ENCODE measurements at places on chromosomes 12 and 14. TPM values are rescaled to one million over a fixed set of nuclear protein-coding genes. Genes with fewer than 3 reads are reported as not detected.

The ANKRD33 gene
- not detected for total RNA-seq

The MSRB3 gene
- 45.8 TPM for total RNA-seq

The NPFF gene
- not detected for total RNA-seq

The SRGAP1 gene
- total RNA-seq, result 14.4 TPM

- peak; percentile 96 for DNase-seq
These were observed 1.8 kb upstream of the RHOF start for GRCh38 chr12:121795034-121795968.

DNA sequence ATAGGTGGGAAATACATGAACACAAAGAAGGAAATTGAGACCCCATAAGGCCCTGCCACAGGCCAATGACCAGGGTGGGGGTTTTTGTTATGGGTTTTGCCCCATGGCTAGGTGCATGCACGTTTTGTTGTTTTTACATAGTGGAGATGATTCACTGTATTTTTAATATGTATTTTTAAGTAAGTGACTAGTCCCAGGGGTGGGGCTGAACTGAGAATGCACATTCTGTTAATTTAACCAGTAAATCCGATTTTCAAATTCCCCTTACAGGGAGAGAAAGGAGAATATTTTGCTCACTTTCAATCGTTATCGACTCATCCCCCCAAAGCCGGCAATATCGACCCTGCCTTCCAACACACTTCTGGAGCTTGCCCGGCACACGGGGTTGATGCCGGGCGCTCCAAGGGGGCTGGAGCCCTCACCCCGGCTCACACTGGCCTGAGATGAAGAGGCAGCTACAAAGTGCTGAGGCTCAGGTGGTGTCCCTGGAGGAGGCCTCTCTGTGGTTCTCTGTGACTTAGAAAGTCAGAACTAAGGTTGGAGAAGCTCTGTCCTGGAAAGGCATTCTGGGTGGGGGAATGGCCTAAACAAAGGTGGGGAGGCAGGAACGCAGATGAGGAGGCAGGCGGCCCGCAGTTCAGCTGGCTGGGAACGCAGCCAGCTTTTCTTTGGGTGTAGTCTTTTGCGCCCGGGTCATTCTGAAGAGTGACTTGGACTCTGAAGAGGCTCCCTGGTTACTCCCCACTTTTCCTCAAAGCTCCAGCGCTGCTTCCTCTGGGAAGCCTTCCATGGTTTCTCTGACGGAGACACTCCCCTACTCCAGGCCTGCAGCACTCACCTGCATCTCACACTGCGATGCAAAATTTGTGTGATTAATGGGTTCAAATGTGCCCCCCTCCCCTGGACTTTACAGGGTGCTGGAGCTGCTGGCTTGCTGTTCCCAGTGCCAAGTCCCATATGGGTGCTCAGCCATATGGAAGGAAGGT is 50.7 kb upstream of the DLK1 start:
- no peak for DNase-seq

DNA sequence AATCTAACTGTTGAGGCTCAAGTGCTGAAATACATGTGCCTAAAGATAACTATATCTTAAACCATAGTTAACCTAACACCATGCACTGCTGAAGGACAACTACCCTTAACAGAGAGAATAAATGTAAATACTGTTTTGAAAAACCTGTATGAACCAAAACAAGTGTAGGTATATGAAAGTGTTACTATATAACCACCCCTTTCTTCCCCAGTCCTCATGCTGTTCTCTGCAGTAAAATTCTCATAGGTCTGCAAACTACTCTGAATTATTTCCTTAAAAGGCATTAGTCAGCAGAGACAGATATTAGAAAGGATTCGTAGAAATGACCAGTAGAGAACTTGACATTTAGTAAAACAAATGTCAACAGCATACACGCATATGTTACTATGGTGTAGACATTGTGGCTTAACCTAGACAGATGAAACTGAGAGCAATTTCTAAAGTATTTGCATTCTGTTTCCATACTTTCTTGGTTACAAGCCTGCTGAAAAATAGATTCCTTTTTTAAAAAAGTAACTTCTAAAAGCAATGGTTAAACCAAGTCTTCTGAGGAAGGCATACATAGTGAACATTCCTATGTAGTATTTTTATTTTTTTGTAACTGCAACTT is 13.9 kb downstream of the CSRP2 start:
- no peak for DNase-seq

GRCh38 chr12:82721726-82722125 is 35.0 kb downstream of the TMTC2 start:
- no peak for DNase-seq
